ENCODE measurements at places on chromosomes 13 and 19.

DNA sequence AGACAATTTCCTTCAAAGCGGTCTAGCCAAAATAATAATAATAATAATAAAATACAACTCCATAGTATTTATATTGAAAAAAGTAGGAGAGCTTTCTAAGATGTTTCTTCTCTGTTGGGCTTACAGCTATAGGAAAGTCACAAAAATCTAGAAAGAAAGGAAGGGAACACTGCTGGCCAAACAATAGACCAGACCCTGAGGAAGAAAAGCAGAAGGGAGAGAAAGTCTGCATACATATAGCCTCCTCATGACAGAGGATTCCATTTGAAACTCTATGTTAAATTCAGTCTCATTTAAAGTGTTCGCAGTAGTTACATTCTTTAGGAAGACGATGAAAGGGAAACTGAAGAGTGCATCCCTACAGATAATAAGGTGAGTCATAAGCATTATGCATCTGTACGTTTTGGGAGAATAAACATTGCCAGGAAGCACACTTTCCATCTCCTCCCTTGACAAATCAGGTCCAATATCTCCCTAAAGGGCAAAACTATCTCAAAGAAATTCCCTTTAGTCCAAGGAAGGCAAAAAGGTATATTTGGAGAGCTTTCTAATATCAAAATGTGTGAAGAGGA is 86.5 kb downstream of the PCDH9 start:
- peak; percentile 31 for DNase-seq

DNA sequence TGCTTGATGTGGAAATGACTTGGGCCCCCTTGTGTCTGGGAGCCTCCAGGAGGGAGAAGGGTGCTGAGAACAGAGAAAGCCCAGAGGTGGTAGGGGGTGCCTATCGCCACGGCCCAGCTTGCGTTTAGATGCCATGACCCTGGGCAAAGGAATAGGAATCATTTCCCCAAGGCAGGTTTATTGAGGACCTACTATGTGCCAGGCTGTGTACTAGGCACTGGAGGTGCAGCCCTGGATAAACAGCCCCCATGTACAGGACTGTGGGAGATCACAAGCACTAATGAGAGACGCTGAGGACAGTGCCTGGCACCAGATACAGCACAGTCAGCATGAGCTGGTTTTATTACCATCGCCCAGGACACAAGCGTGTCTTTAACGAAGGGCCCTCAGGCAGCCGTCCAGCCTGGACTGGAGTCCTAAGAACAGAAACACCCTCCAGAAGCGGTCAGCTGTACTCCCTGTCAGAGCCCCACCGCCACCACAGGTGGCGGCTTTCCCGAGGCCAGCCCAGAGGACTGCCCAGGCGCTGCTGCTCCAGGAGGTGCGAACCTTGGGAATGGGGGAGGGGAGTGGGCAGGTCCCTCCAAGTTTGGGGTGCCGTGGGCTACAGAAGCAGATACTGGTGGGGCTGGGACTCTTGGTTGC is 4.6 kb downstream of the TMEM147 start:
- no peak for DNase-seq

DNA sequence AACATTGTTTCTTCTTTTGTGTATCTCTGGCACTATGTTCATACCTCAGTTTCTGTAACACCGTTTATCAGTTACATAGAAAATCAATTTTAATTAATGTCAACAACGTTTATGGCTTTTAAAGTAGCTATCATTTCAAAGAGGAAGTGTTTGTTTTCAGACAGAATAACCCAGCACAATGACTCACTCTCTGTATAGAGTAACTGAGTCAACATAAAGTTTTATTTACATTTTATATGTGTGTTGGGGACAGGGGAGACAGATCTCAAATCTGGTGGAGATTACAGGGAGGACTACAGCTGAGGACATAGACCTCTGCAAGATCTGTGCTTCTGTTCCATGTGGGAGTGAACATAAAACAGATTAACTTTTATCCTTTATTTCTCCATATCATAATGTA is 2590.1 kb downstream of the PCDH9 start:
- DNase-seq, result no peak

DNA sequence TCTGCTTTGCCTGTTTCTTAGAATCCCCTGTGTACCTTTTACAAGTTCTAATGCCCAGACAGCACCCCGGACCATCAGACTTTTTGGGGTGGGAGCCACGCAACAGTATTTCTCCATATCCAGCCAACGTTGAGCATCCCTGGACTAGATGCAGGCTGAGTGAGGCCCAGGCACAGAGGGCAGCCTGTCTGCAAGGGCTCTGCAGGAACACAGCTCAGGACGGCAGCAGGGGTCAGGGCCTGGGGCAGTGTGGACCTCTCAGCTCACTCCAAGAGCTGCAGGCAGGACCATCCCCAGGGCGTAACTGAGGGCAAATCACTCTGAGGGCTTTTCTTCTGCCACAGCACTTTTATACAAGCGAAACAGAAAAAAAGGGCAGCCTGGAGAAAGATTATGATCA is 95.8 kb downstream of the DNAJC15 start:
- no peak for DNase-seq

GRCh38 chr19:18430417-18431144 is 7.4 kb downstream of the ISYNA1 start:
- DNase-seq, result no peak

Measured in dermis microvascular lymphatic vessel endothelial cell (primary cell).